ENCODE measurements at places on chromosomes 1 and 21. TPM values are rescaled to one million over a fixed set of nuclear protein-coding genes. Genes with fewer than 3 reads are reported as not detected.

Gene CELA3A
- not detected for total RNA-seq

DNA sequence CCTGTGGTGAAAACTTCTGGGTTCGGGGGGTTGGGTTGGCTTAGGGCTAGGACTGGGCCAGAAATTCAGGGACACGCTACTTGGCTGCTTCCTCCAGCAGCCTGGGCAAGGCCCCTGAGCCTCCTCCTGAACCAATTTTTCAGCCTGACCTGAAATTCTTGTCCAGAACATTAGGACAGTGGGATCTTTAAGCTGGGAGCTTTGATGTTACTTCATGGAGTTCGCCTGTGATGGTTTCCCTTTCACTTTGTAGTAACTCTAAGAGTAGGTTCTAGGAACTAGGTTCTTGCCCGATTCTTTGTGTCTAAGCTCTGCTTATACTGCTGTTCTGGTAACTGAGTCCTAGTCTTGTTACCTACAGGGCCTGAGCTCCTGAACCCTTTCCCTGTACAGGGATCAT lies 75.3 kb downstream of the S1PR1 start:
- no peak for DNase-seq

GRCh38 chr1:56915960-56916359 lies 49.9 kb downstream of the C8B start:
- peak; percentile 64 for DNase-seq

DNA sequence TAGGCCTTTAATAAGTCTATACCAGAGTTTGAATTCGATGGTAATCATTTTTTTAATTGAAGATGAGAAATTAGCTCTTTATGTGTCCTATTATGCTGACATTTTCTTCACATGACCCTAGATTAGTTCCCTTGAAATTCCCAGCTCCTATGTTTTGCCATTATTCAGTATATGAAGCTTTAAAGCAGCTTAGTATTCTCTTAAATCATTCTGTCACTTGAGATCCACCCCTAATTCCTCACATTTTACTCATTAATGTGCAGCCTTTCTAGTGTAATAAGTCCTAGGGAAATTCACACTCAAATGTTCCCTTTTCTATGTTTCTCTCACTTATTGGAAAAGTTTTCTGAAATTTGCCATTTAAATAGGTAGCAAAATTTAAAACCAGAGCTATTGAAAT lies 704.5 kb upstream of the B3GALT2 start:
- no peak for DNase-seq

- DNase-seq = no peak
Observed at GRCh38 chr1:193293726-193294125, 107.3 kb upstream of the B3GALT2 start.

GRCh38 chr1:77081834-77082233 lies 137.4 kb downstream of the PIGK start:
- no peak for DNase-seq

DNA sequence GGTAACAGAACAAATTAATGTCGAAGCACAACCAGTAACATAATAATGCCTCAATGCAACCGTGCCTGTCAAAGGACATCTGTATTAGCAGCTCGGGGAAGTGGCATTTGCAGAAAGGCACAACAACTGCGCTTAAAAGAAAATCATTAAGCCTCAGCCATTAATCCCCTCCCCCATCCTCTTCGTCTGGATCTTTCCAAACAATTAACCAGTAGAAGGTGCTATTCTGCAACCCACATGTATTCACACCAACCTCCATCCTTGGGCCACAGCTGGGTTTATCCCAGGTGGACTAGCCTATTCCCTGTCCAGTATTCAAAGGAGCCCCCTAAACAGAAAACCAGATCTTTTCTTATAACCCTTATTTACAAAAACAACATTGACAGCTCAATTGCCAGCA lies 2.6 kb downstream of the RERE start:
- no peak for DNase-seq

DNA sequence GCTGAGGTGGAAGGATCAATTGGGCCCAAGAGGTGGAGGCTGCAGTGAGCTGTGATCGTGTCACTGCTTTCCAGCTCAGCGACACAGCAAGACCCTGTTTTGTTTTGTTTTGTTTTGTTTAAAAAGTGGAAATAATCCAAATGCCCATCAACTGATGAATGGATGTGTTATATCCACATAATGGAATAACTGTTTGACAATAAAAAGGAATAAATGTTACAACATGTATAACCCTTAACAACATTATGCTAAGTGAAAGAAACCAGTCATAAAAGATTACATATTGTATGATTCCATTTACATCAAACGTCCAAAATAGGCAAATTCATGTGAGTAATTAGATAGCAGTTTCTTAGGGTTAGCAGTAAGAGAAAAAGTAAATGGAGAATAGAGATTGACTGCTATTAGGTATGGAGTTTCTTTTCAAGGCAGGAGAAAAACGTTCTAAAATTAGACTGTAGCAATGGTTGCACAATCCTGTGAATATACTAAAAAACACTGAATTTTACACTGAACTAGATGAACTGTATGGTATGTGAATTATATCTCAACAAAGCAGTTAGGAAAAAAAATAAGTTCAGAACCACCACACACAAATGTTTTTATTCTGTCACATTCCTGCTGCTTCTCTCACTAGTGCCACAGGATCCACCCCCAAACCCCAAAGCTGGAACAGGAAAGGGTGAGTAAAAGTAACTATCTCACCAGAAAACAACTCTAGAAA lies 15.7 kb downstream of the FOXJ3 start:
- no peak for DNase-seq

- DNase-seq = no peak
Observed at GRCh38 chr1:99643021-99643779, 2.7 kb upstream of the PALMD start.

Data from right lobe of liver (tissue), 6 donors.